CD8-positive, alpha-beta memory T cell (primary cell): ENCODE measurements at places on chromosomes 5 and 9.

DNA sequence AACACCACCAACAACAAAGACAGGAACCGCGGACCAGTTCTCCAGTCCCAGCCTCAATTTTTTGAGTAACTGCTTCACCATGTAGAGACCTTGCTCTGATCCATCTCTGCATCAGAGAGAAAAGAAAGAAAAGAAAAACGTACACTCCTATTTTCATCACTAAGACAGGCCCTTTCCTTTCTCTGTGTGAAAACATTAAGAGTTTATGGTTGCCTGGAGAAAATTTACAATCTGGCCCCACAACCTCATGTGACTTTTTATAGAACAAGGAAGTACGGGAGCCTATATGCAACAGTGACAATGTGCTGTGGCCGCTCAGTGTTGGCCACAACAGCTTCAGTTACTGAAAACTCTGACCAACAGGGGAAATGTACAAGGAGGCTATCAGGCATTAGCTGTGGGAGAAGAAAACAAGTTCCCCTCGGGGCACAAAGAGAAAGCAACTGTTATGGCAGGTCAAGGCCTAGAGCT is 272.9 kb upstream of the PTGER4 start:
- no peak for DNase-seq

DNA sequence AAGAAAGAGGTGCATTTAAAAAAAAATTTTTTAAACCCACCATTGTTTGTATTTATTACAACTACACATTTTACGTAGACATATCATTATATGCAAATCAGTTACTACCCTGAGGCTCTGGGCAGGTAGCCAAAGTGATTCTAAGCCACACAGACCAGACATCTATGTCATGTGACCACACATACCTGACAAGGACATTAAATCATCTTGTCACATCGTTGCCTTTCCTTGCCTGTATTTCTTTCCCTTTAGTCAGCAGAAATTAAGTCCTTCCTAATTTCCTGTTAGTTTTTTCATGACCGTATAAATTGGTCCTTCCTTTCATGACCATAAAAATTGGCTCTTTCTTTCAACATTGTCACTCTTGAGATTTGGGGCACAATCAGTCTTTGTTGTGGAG is 134.2 kb upstream of the MARCHF11 start:
- no peak for DNase-seq

GRCh38 chr9:134056483-134057306 is 11.1 kb downstream of the BRD3 start:
- no peak for DNase-seq

DNA sequence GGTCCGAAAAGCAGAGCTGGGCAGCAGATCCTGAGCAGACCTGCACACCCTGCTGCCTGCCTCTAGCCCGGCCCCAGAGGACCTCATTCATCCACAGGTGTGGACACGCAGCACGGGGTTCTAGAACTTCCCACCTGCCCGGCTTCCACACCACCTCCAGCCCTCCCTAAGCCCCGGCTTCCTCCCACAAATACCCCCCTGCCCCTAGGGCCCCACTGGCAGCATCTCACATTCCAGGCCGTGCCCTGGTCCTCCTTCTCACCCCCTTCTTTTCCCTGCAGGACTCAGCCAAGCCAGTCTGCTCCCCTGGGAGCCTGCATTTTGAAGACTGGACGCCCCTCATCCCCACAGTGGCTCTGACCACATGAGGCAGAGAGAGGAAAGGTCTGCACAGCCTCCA is 138.9 kb downstream of the ADAMTS2 start:
- no peak for DNase-seq

- no peak for DNase-seq
Measured at GRCh38 chr5:66143473-66144073, 527 bp upstream of the SREK1 start.
